ENCODE measurements at places on chromosomes 2 and 18.

- DNase-seq = no peak
These were observed 28.9 kb downstream of the NABP1 start for GRCh38 chr2:191706791-191707190.

DNA sequence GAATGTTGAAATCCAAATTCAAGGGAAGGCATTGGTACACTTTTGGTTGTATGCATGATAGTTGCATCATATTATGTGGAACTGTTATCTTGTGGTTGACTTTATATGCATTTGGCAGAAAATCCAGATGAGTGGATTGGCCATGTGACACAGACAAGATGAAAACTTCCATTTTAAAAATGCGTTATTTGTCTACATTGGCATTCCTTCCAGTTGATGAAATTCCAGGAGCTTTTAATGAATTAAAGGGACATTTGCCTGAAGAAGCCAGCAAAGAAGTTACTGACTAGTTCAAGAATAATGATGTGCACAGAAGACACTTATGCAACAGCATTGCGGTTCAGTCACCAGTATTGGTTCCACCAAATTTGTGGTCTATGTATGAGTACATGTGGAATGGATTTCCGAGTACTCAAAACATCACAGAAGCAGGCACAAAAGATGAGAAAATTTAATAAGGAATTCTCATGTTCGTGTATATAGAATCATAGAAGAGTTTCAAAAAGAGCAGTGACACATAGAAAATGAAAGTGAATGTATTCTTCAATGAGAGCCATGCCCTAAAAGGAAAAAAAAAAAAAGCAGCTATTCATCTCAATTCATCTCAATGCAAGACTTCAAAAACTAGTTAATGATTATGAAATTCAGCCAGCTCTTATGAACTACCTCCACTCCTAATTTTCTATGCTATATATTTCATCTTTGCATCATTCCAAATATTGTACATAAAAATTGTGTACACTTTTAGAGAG is 232.1 kb downstream of the RBM43 start:
- DNase-seq = no peak

DNA sequence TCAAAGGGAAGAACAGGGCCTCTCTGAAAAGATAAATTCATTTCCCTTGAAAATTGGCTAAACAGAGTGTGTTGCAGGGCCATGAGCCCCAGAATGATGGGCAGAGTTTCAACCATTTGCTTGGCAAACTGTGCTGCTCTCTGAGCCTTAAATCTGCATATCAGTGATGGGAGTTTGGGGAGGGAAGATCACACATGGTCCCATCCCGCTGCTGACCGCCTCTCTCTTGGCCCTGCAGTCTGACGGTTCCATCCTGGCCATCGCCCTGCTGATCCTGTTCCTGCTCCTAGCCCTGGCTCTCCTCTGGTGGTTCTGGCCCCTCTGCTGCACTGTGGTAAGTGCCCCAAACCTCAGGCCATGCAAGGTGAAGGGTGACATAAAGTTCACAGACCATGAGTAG is 139.0 kb downstream of the ANTXR1 start:
- no peak for DNase-seq

GRCh38 chr2:152555048-152555447 is 162.2 kb downstream of the PRPF40A start:
- no peak for DNase-seq

GRCh38 chr18:45722899-45723298 is 1.1 kb upstream of the SLC14A1 start:
- DNase-seq = peak; percentile 51

DNA sequence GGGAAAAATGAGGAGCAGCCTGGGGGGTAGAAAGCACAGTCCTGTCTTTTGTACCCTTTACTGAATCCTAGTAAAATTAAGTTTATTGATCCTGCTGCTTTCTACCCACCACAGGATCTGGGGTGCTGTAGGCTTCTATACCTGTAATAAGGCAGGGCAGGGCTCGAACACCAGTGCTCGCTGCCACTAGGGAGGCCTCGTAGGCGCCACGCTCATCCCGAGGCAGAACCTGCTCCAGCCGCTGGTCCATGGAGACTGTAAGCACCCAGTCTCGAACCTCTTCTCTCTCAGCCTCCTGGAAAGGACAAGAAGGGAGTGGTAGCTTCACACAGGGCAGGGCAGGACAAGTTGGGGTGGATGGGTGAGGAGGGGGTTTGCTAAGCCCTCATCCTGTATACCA is 3.0 kb downstream of the KRTCAP3 start:
- no peak for DNase-seq

DNA sequence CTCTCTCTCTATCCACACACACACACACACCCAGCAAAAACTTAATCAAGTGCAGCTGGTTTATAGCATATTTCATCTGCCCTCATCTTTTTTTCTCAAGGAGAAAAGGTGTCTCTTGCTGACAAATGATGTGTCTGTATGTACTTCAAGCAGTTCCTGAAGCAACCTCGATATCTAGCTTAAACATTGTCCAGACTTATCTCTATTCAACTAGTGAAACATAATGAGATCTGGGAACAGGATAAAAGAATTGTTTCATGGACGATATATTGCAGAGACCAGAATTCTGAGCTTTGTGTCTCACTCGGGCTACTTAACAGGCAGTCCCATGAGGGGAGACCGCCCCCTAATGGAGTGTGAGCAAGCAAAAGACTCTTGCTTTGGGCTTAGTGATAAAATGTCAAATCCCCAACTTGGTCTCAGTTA is 929.2 kb upstream of the SOX11 start:
- DNase-seq = no peak

GRCh38 chr18:34892379-34892778 is 148.8 kb upstream of the MAPRE2 start:
- DNase-seq = no peak

- no peak for DNase-seq
These were observed 259.4 kb upstream of the ETAA1 start for GRCh38 chr2:67137699-67138098.

DNA sequence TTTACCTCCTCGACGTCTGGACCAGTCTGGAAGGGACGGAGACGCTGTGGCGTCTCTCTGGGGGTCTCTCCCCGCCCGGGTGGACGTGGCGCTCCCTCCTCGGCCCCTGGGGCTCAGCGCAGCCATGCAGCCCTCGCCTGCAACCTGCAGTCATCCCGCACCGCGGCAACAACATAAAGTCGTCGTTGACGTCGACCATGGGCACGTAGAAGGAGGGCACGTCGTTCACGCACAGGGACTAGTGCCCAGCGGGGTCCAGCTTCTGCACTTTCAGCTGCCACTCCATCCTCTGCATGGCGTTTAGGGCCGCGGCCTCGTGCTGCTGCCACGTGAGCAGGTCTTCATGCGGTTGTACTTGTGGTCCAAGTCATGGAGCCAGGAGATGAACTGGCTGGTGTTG is 889.6 kb upstream of the LRRTM1 start:
- no peak for DNase-seq

GRCh38 chr2:26720322-26721114 is 28.0 kb downstream of the KCNK3 start:
- DNase-seq = no peak

GRCh38 chr2:209451209-209451834 is 27.5 kb downstream of the MAP2 start:
- DNase-seq = no peak

All from stimulated activated CD4-positive, alpha-beta T cell treated with anti-CD3 and anti-CD28 coated beads, Interleukin-1b, Interleukin-23, amount 100 ng/mL, for 1 hour (primary cell).